Activated naive CD4-positive, alpha-beta T cell treated with Interleukin-2 at 50 U/mL for 16 hours (primary cell): ENCODE measurements at places on chromosomes 11 and 22.
A peak's percentile ranks its signal among the peaks of the same experiment; 100 is the strongest.

DNA sequence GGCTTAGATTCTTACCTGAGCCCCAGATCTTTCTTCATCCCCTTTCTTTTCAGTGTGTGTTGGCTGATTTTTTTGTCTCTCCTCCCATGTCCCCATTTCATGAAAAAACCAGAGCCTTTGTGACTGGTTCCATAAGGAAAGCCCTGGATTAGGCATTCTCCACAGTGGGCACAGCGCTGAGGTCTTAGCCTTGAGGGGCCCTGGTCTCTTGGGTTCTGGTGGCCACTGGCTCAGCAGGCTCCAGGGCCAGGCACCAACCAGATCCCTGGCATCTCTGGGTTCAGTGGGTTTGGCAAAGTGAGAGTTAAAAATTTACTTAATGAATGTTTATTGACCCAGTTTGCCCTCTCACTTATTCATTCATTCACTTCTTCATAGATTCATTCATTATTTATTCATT, 49.5 kb upstream of the ACCSL start:
- DNase-seq, result no peak

DNA sequence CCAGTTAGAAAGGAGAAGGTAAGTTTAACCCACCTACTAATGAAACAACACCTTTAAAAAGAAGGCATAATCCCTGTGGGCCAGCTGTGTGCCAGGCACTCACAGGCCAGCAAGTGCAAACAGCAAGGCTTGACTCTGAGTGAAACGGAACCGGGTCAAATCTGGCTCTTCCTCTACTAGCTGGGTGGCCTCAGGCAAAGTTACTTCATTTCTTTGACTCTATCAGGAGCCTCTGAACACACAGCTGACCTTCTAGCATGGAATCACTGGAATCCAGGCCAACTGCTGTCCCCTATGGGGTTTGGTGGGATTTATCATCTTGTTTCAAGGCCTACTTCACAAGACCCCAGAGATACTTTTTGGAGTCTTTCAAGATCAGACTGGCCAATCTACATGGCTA, 3.3 kb downstream of the RAB38 start:
- no peak for DNase-seq

GRCh38 chr11:114128399-114128798, 68.9 kb downstream of the ZBTB16 start:
- no peak for DNase-seq

GRCh38 chr11:57318178-57318577, 6.6 kb downstream of the TNKS1BP1 start:
- no peak for DNase-seq

- no peak for DNase-seq
Measured at GRCh38 chr11:115256397-115257197, 247.6 kb downstream of the CADM1 start.

- no peak for DNase-seq
Measured at GRCh38 chr22:49176956-49177355, 650.7 kb downstream of the BRD1 start.

GRCh38 chr11:5727691-5728090, 8.6 kb upstream of the OR56B1 start:
- DNase-seq, result no peak

GRCh38 chr22:31602259-31602952, 59.6 kb downstream of the PISD start:
- no peak for DNase-seq

DNA sequence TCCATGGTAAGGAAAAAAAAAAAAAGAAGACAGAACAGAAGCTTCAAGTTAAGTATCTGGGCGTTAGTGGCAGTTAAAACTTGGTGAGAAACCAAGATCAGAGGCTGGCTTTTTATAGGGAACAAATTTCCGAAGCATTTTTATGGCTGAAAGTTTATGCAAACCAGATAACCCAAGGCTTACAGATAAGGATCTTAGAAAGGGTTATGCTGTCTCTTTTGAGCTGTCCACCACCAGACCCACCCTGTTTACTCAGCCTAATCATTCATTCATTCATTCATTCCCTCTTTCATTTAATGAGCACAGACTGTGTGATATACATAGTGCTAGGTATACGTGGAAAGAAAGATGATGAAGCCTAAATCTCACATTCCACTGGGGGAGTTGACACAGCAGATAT, 89.5 kb downstream of the ME3 start:
- DNase-seq, result no peak

DNA sequence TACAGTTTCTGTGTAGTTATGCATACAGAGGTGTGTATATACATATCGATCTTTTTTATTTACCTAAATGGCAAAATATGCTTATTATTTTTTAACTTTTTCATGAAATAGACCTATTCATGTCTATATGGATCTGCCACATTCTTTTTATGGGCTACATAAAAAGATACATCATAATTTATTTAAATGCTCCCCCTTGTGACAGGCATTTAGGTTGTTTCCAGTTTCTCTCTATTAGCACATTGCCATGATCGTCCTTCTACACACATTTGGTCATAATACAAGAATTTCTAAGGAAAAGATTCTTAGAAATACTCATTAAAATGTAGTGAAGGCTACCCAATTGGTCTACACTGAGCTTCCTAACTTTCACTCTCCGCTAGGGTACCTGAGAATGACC, 1067.4 kb downstream of the OPCML start:
- no peak for DNase-seq

- DNase-seq, result no peak
Measured at GRCh38 chr22:31449506-31449905, 40.1 kb downstream of the EIF4ENIF1 start.

GRCh38 chr22:45997777-45998637, 21.0 kb upstream of the WNT7B start:
- DNase-seq, result no peak

DNA sequence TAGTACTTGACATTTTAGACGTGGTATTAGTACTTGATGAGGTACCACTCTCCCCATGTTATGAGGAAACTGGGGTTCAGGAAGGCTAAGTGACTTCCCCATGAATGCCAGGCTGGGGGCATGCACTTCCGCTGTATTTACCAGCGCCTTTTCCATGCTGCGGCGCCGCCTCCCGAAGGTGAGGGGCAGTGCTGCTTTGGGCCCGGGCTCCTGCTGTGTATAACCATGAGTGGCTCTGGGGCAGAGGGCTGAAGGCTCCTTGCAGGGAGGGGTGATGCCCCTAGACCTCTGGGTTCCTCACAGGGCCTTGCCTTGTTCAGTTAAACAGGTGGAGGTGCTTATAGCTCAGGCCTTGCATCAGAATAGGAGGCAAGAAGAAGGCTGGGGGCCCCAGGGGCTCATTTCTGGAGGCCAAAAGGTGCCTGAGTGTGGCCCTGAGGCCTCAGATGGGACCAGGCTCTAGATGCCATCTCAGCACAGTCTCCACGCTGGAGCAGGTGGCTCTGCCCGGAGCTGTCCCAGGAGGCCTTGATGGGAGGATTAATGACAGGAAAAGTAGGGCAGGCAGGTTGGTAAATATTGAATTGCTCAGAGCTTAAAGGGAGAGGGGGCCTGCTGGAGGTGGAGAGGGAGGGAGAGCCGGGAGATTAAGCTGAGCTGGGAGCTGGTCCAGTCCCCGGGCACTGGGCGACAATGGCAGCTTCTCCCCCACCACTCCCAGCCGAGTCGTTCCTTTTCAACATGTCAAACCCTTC, 129.6 kb downstream of the CEP164 start:
- no peak for DNase-seq

- DNase-seq, result no peak
Measured at GRCh38 chr22:28341001-28341400, 338.6 kb downstream of the TTC28 start.

GRCh38 chr22:21725956-21726649, 9.5 kb downstream of the YPEL1 start:
- DNase-seq, result no peak

- no peak for DNase-seq
Measured at GRCh38 chr11:129277198-129277843, 85.2 kb upstream of the ARHGAP32 start.

GRCh38 chr22:41361716-41362310, 19.9 kb upstream of the TEF start:
- no peak for DNase-seq

GRCh38 chr11:63837027-63837688, 1.8 kb upstream of the MARK2 start:
- peak; percentile 78 for DNase-seq

DNA sequence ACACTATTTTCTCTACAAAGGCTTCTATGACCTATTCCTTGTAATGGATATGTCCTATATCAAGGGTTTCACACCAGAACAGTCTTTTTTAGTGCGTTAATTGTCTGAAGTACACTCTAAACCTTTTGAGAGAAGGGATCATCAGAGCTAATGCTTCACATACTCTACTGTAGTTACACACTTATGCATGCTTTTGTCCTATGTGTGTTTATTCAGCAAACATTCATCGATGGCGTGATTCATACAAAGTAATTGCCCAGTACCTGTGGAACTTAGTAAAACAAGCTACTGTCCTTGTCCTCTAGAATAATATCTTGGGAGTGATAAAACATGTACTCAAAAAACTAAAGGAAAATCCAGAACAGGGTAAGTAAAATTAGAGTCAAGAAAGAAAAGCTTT, 139.2 kb downstream of the GUCY1A2 start:
- DNase-seq, result no peak

DNA sequence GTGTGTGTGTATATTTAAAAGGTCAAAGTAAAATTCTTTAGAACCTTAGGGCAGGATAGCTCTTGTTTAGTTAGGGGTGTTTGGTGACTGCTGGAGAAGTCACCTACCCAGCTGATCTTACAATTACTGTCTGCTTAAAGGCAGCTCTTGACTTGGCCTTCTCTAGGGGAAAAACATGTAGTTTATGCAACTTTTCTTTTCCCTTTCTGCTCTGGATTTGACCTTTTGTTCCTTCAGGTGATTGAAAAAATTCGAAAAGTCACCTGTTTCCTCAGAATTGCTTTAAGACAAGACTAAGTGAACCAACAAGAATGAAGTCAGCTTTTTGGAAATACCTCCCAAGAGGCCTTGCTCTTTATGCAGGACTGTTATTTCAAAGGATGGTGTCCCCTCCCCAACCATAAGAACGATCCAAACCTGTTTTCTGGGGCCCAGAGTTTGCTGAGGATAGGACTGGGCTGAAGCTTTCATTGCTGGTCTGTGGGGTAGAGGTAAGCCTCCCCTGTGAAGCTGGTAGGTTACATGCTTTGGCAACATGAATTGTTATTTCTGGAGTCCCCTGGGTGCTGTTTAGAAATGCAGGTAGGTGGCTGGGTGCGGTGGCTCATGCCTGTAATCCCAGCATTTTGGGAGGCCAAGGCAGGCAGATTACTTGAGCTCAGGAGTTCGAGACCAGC, 111.2 kb downstream of the PTPRJ start:
- DNase-seq, result no peak

DNA sequence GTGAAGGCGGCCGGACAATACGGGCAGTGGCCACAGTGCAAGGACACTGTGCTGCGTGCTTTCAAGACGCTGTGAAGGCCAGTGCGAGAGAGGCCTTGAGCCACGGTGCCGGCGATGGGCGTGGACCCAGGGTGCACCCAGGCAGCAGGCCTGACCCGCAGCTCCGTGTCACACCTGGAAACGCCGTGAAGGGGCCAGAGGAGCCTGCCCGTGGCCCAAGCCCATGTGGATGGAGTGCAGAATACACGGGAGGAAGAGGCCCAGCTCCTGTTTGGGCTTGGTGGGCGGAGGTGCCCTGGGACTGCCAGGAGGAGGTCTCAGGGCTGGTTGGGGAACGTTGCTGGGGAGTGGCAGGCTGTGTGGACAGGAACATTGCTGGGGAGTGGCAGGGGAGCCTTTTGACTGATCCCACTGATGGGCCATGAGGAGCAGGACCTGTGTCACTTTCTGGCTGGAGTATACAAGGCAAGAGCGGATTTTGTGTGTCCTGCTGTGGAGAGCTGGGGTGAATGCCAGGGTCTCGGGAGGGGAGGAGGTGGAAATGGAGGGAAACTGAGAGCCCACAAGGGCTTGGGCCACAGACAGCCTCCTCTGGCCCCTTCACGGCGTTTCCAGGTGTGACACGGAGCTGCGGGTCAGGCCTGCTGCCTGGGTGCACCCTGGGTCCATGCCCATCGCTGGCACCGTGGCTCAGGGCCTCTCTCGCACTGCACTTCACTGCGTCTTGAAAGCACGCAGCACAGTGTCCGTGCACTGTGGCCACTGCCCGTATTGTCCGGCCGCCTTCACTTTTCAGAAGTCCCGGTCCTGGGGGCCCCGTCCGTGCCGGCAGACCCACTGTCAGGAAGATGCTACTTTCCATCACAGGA, 925.4 kb downstream of the BRD1 start:
- no peak for DNase-seq

DNA sequence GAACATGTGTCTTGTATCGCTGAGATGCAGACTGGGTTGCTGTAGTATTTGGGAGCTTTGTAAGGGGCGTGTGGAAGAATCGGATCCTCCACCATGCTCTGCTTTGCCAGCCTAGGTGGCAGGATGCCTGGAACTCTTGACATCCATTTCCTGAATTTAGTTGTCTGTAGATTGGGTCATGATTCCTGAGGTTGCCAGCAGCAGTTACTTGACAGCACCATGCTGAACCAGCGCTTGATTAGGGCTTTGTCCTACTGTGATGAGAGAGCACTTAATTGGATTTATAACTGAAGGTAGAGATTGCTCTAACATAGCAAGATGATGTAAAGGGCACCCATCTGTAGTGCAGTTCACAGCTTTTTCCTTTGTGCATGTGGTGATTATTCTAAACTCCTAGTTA, 75.6 kb upstream of the HORMAD2 start:
- DNase-seq, result no peak

- DNase-seq, result no peak
Measured at GRCh38 chr22:33803371-33804282, 116.6 kb downstream of the LARGE1 start.
